ENCODE measurements at places on chromosomes 1 and 21. TPM values are rescaled to one million over a fixed set of nuclear protein-coding genes. Genes with fewer than 3 reads are reported as not detected.

Gene GABPA
- 8.2 TPM for total RNA-seq

Gene OR2L3
- total RNA-seq = 0.15 TPM

Gene CRYAA
- not detected for total RNA-seq

Gene IL6R
- total RNA-seq = 9.7 TPM

Gene DPH2
- total RNA-seq = 18.5 TPM

Gene OSCP1
- 8.2 TPM for total RNA-seq

Gene CYP4A22
- total RNA-seq = not detected

Gene RNU1-2
- under 0.01 TPM for total RNA-seq

Gene HRNR
- not detected for total RNA-seq

Gene TSSK3
- 21.3 TPM for total RNA-seq

Gene LRRN2
- 5.5 TPM for total RNA-seq

Gene TMCC2
- total RNA-seq = 6.0 TPM

Gene EBNA1BP2
- 30.2 TPM for total RNA-seq

Gene CA6
- total RNA-seq = not detected

Gene SPRR2B
- not detected for total RNA-seq

DNA sequence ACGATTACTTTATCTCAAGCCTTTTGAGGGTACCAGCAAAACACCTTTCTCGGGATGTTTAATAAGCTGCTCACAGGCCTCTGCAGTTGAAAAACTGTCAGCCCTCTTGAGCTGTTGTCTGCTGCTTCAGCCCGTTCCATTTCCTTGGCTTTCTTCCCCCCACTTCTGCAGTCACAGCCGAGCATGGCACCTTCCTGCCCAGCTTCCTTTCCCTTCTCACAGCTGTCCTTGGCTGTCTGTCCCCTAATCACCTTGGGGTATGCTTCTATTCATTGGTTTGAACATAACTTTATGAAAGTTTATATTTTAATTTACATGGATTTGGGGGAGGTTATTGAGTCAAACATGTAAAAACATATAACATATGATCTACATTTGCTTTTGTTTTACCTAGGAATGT is 6.9 kb upstream of the PROX1 start:
- no peak for DNase-seq

- no peak for DNase-seq
Measured at GRCh38 chr1:181149326-181150125, 61.0 kb downstream of the IER5 start.

DNA sequence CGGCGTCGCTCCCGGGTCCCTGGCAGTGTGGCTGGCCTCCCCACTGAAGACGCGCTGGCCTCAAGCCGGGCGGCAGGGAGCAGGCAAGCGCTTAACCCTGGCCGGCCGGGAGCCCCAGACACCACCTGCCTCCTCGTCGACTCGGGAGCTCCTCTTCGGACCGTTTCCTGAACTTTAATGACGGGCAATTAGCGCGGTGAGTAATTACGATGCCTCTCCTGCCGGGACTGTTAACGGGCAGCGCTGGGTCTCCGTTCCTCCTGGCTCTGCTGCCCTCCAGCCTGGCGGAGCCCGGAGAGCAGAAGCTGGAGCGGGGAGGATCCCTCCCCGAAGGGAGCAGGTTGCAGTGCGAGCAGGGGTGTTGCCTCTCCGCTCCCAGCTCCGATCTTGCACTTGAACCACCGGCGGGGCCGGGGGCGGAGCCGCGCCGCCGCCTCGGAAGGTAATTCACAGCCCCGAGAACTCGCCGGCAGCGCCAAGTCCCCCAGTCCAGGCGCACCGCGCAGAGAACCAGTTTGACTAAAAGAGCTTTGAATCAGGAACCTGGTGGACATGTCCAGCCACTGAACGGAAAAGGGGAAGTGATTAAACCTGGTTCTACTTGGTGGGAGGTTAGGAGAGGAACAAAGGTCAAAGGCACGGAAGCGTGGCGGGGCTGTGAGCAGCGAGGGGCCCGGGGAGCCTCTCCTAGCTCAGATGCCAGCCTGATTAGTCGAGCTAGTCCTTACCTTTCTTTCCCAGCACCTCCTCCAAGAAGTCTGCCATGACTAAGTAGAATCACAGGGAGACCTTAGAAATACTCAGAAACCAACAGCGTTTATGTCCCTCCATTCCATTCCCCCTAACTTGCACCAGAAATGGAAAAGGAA is 18.3 kb upstream of the PLEKHA6 start:
- no peak for DNase-seq

GRCh38 chr1:67100833-67101232 is 33.9 kb downstream of the C1orf141 start:
- no peak for DNase-seq

DNA sequence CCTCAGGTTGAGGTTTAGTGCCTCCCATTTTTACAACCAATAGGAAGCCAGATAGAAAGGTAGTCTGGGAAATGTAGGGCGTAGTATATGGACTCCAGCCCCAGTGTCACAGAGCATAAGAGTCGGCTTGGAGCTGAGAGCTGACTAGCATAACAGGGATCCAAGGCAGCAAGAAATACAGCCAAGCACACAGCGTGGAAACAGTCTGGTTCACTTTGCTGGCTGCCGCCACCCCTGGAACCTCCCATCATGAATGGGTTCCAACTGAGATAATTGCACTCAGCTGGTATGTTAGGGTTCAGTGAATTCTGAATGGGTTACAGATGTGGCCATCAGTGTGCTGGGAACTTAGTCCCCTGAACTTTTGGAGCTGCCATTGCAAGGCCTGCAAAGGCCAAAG is 76.7 kb upstream of the GPR88 start:
- DNase-seq = peak; percentile 28

GRCh38 chr21:23534850-23535249 is 2072.4 kb downstream of the MRPL39 start:
- no peak for DNase-seq

DNA sequence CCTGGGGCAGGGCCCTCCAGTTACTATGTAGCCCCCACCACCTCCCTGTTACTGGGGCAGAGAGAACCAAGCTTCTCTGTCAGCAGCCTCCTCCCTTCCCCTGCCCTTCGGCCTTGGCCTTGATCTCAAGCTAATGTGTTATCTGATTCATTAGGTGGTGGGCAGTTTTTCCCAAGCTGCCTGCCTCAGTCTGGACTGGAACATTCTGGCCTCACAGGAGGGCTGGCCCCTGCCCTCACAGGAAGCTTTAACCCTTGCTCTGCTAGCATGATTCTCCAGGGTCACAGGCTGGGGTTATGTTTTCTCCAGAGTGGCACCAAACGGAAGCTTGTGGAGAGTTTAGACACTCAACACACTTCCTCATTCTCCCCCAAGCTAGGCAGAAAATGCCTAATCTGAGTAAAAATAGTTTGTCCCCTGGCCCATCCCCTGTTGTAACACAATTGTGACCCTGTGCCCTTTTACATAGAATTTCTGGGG is 37.2 kb upstream of the SLC6A9 start:
- DNase-seq = no peak

DNA sequence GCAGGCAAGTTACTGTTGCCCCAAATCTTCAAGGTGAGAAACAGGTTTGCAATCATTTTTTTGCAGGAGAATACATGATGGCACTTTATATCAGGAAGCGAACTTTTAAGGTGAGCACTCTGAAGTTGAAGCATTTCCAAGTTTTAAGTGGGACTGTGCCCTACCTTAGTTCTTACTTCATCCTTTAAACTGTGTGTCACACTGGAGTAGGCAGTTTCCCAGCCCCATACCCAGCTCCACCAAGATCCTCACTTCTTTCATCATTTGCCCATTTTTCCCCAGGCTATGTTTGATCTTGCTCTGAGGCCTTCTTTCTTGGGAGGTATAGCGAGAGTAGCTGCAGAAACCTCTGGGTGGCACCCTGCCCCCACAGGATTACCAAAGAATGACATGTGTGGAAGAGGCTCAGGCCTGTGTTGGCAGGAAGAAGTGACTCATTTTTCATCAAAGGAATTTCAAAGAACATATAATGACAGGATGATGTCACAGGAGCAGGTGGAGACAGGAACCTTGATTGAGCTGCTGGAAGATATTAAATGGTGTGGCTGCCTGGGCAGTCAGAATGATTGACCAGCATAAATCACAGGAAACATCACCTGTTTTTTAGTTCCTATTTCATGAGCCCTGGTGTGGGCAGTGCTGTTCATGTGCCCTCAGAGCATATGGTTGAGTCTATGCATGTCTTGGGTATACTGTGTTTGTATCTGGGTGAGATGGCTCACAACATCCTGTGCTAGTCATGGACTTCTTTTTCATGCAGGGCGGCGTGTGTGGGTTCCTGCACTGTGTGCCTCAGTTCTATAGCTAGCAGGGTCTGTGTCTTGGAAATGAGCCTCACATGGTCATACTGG is 20.8 kb upstream of the MACF1 start:
- DNase-seq = peak; percentile 46

DNA sequence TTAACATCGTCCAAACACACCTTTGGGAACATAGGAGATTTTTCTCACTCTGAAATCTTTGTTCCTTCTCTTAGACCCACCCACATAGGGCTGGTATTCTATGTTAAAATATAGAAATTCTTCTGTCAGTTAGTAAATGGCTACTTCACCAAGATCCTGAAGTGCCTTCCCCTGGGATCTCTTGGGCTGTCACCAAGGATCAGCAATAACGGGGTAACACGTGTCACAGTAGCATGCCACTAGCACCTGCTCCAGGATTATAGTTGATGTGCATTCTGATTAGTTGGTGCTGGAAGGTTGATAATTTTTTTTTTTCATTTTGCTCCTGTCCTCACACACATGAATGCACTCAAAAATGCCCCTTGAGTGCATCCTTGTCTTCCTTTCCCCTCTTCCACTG is 298.7 kb downstream of the NTNG1 start:
- no peak for DNase-seq

DNA sequence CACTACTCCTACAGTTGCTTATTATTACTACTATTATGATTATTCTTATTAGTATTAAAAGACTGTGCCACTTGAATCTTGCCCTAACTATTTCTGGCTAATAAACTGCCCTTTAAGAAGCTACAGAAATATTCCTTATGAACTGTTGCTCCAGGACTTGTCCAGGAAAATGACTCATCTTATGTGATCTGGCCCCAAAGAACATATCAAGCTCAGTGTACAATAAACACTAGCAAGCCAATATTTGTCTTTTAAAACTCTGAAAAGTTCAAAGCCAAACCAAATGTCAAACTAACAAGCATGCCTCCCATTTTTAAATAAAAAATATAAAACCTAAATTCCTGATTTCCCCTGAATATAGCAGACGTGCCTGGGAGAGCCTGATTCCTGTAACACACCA is 88.7 kb upstream of the SIM2 start:
- no peak for DNase-seq

GRCh38 chr1:236150986-236151385 is 8.6 kb downstream of the GPR137B start:
- DNase-seq = no peak

GRCh38 chr1:247966532-247967204 is 1.6 kb downstream of the OR2AK2 start:
- DNase-seq = no peak

GRCh38 chr21:35217504-35218060 is 168.5 kb upstream of the RUNX1 start:
- no peak for DNase-seq

- DNase-seq = no peak
Measured at GRCh38 chr1:2544875-2545640, 11.1 kb upstream of the TNFRSF14 start.

GRCh38 chr21:15679630-15680029 is 50.2 kb upstream of the USP25 start:
- DNase-seq = no peak

DNA sequence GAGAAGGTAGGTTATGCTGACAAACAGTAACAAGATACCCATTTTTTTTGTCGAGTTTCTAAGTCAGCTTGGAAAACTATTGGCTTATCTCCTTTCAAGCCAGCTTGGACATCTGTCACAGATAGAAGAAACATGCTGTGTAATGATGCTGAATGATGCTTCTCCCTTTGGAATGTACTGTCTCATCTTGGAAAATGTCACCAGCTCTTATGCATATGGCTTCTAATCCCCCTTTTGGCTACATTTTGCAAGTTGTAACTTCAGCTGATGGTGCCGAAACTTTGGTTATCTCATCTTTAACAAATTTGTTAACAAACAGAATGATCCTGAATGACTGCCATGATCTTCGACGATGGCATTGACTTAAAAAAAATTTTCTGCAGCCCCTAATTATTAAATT is 68.8 kb upstream of the ST6GALNAC3 start:
- DNase-seq = no peak

GRCh38 chr1:109395602-109396512 is 1.9 kb downstream of the SORT1 start:
- DNase-seq = no peak

DNA sequence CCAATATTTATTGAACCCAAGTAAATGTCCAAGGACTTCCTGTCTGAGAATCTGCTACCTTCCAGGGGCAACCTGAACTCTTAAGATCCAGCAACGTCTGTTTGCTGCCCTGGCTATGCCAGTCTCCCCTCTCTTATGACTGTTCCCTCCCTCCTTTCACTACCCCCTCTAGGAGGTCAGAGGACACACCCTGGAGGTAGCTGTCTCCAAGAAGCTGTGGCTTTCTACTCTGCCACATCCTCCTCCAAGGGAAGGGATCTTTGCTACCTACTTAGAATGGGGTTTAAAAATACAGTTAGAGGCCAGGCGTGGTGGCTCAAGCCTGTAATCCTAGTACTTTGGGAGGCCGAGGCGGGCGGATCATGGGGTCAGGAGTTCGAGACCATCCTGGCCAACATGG is 3.6 kb upstream of the SMPDL3B start:
- DNase-seq = no peak

GRCh38 chr1:42998386-42998785 is 39.7 kb upstream of the SLC2A1 start:
- DNase-seq = no peak

DNA sequence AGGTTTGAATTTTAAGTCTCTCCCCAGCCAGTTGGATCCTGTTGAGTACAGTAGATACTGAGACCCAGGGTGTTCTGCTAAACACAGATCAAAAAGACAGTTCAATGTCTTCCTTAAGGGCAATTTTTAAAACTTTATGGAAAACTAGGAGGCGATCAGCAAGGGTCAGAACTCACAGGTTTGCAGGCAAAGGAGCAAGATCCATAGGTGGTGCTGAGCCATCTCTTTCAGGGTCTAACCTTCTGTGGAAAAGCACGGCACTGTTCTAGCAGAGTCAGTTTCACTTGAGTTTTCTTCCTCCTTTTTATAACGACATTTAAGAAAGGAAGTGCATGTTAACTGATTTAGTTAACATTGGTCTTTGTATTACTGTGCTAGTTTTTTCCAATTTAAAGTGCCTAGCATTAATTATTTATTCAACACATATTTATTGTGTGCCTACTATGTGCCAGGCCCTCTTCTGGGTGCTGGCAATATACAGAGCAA is at the start of gene CD84:
CD84 (minus strand) TSS at position 281 of the 486 bp plus-strand sequence; CDS start at position 222, 59 bp downstream.
- DNase-seq = no peak

DNA sequence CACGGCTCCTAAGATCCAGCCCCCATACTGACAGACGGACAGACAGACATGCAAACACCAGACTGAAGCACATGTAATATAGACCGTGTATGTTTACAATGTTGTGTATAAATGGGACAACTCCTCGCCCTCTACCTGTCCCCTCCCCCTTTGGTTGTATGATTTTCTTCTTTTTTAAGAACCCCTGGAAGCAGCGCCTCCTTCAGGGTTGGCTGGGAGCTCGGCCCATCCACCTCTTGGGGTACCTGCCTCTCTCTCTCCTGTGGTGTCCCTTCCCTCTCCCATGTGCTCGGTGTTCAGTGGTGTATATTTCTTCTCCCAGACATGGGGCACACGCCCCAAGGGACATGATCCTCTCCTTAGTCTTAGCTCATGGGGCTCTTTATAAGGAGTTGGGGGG is 23.2 kb downstream of the TMEM53 start:
- DNase-seq = no peak

All from uterus (tissue), 4 donors.